ENCODE measurements at places on chromosomes 11 and 22.

- no peak for DNase-seq
Measured at GRCh38 chr11:58926251-58926650, 13.0 kb upstream of the GLYATL1 start.

DNA sequence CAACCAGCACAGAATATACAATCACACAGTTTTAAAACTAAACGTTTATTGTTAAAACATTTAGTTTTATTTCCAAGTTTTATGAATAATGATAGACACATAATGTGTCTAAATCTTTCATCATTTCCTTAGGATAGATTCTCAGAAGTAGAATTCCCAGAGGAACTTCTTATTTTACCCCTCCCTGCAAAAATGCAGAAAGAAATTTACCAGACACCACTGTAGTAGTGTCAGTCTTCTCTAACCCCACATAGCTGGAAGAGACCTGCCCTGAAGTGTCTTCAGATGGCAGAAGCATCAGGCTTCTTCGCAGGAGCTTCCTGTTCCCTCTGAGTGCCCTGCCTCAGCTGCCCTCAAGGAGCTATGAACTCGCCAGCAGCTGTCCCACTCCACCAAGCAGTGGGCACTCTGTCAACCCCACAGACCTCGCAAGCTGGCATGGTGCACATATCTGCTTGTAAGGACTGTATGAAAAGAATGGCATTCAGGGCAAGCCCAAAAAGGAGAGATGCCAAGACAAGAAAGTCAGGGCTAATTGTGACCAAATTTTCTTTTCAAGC lies 28.5 kb upstream of the PAK1 start:
- no peak for DNase-seq

DNA sequence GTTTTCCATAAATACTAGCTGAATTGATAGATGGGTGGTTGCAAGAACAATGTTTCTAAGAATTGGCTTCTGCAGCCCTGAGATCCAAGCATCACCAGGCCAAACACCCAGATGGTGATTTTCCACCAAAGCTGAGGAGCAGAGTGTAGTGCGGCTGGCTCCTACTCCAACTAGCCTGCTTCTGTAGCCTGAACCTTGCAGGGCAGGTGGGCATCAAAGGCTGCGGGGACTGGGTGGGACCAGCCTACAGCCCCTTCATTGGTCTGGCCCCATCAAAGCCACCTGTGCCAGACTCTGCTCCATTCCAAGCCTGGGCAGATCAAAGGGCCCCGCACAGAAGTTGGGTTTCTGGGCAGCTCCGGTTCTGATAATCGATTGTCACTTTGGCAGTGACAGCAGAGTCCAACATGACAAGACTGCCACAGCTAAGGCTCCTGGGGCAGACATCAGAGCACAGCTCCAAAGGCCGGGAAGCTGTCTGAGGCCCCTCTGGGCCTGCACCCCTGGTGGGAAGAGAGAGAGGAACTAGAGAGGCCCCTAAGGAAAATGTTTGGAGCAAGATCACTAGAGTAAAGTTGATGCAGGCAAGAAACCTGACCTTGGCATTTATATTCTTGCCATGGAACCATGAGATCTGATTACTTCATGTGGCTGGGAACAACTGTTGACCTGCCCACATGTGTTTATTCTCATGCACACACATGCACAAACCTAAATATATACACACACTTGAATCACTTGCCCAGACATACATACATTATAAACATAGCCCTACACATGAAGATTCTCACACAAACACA lies 582.9 kb downstream of the INSC start:
- no peak for DNase-seq

- peak; percentile 32 for DNase-seq
Measured at GRCh38 chr11:71563406-71563805, 2.0 kb upstream of the KRTAP5-10 start.

DNA sequence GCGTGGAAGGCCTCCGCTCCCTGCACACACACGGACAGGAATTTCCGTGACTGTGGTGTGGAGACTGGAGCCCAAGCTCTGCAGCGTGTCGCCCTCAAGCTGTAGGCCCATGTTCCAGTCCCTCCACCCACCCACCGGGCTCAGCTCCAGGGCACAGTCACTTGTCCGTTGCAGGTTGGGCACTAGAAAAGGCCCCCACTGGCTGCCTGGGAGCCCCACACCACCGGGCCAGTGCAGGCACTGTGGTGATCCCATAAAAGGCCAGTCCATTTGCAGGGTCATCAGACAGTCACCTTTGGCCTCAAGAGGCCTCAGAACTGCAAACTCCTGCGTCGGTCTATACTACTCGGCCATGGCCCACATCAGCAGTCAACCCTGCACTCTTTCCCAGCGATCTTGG lies 16.3 kb downstream of the RAB36 start:
- no peak for DNase-seq

DNA sequence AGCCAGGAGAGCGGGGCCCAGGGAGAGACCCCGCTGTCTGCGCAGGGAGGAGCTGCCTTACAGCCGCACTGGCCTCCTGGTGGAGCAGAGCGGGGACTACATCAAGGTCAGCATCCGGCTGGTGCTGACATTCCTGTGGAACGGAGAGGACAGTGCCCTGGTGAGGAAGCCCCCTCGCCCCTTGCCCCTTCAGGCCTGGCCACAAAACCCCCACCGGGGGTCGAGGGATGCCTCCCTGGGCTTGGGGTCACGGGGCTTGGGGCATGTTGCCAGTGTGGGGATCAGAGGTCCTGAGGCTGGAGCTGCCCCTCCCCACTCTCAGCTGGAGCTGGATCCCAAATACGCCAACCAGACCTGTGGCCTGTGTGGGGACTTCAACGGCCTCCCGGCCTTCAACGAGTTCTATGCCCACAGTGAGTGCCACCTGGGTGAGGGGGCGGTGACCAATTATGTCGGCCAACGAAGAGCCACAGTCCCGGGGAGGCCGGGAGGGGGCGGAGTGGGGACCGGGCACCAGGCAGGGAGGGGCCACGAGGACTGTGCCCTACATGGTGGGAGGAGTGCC lies 4.2 kb downstream of the MUC5B start:
- DNase-seq, result no peak

GRCh38 chr11:119236490-119236889 lies 30.4 kb downstream of the CBL start:
- no peak for DNase-seq

DNA sequence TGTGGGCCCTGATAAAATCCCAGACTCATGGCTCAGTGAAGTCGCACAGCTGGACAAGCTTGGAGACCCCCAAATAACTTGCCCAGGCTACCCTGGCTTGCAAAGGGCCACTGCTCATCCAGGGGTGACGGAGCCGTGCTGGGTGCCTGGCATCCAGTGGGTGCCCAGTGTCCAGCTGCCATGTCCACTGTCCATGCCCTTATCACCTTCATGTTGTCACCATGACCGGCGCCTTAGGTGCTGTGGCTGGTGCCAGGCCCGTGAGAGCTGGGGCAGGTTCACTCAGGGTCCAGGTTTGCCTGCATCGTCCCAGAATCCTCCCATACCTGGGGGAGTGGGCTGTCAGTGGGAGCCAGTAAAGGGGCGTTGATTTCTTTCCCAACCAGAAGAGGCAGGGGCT lies 57.4 kb downstream of the LRP5 start:
- DNase-seq, result no peak

- DNase-seq, result no peak
Measured at GRCh38 chr11:95434489-95435057, 203.6 kb upstream of the SESN3 start.

DNA sequence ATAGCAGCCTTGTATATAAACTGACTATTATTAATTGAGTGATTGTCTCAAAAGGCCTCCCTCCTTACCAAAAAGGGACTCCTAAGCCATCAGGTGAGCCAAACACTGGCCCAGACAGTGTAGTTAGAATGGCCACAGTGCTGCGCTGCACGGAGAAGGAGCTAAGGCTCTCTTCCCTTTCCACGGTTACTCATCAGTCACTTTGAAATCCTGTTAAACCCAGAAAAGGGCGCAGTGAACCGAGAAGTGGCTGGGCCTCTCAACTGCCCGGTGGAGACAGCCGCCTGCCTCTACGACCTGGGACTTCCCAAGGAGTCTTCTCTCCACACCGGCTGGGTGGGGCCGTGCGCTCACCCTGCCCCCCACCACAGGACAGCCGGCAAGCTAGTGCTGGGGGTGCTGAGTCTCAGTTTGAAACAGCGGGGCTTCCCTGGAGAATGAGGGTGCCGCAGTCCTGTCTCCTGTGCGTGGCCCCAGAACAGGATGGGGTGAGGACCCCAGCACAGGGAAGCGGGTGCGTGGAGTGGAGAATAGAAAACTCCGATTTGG lies 1.3 kb downstream of the MYH9 start:
- no peak for DNase-seq

GRCh38 chr22:34866495-34867131 lies 199.3 kb upstream of the ISX start:
- no peak for DNase-seq

GRCh38 chr11:76269247-76269646 lies 62.9 kb upstream of the WNT11 start:
- DNase-seq, result no peak

GRCh38 chr11:127552446-127552845 lies 551.9 kb upstream of the KIRREL3 start:
- no peak for DNase-seq

DNA sequence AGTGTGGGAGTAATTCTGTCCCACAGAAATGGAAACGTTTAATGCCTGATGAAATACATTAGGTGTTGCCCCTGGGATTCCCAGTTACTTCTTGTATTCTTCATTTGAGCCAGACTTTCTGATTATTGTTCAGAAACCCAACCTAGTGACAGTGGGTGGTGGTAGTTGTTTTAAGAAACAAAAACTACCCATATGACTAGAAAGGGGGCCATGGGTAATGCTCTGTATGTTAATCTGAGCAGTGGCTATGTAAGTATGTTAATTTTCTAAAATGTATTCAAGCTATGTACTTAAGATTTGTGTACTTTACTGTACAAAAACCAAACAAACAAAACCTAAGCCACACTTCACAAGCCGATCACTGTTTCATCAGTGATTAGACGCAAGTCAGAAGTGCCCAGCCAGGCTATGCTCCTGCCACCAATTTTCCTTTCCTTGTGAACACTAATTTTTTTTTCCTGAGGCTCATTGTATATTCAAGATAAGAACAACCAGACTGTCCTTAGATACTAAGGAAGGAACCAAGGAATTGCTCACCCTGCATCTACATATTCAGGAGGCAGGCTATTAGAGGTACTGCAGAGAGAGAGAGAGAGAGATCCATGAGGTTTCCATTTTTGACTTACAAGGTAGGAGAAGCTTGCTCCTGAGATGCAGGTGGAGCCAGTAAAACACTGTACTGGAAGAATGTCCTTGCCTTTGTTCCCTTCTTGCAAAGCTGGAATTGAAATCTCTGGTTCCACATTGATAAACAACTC lies 122.7 kb downstream of the DBX1 start:
- DNase-seq, result no peak

GRCh38 chr11:134939905-134940304 lies 527.9 kb upstream of the B3GAT1 start:
- no peak for DNase-seq

DNA sequence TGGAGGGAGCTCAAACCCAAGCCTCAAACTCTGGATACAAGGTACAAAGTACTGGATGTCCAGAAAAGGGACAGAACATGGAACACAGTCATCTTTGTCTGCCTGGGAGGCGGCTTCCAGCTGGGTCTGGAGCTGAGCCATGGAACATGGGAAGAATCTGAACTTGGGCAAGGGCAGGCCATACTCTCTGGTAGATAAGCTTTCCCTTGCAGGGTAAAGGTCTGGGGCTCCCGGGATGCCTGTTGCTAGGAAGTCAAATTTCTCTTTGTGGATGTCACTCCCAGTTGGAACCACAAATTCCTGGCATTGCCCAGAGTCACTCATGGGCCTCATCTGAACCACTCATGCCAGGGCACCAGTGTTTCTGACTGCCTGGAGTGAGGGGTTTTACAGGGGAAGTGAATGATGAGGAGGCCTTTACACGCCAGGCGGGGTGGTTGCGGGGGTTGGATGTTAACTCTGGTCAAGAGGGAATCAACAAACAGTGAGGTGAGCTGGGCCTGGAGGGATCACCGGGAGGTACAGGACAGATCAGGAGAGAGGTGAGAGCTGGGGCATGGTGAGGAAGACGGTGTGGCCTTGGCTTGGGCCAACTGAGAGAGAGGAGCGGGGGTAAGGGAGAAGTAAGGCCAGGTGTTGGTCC lies 5.7 kb downstream of the FTH1 start:
- no peak for DNase-seq

GRCh38 chr11:65403607-65404121 lies 17.2 kb downstream of the FRMD8 start:
- no peak for DNase-seq

GRCh38 chr11:45590743-45591142 lies 74.7 kb downstream of the CHST1 start:
- no peak for DNase-seq

- no peak for DNase-seq
Measured at GRCh38 chr22:27985323-27986275, 66.5 kb upstream of the PITPNB start.

- no peak for DNase-seq
Measured at GRCh38 chr11:94767701-94768601, at the start of gene AMOTL1. AMOTL1 (plus strand) TSS chr11:94768356; CDS start chr11:94768512, 156 bp downstream.

DNA sequence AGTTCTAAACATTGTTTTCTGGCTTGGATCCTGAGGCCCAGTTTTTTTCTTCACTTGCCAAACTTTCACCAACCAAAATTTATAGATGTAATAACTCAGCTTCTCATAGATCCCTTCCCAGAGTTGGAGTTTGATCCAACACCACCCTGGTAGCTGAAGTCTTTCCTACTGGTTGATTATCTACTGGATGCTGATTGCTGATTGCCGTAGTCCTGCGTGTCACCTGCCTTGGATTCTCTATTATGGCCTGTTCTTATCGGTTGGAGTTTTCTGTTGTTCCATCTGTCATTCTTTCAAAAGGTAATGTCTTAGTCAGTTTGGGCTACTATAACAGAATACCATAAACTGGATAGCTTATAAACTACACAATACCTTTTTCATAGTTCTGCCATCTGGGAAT lies 17.3 kb upstream of the OR6X1 start:
- DNase-seq, result no peak

DNA sequence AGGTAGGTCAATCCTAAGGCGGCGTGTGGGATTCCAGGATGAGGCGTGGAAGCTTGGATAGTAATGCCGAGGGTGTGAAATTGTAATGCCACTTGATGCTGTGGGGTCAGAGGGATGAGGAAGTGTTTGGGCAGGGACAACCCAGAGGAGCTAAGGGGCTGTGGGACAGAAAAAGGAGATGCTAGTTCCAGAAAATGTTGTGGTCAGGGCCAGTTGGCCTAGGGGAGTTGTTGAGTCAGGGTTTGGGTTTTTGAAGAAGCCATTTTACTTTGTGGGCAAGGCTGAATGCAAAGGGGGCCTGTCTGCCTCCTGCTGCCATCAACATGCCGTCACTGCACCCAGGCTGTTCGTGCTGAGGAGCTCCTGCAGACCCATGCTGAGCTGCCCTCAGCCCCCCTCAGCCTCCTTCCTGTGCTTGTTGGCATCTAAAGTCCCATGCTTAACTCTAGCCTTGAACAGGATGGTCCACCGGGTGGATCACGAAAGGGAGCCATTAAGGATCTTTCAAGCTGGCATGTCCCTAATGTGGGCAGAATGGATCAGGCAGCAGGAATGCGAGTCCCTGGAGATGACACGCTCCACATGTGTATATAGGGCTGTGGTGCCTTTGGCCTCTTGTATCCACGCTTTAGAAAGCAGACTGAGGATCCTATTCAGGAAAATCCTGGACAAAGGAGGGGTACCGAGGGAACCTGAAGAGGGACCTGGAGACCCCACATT lies 2.1 kb downstream of the C11orf16 start:
- DNase-seq, result no peak

- no peak for DNase-seq
Measured at GRCh38 chr11:2507945-2508749, 63.3 kb downstream of the KCNQ1 start.
